ENCODE measurements at places on chromosomes 7 and 10. TPM values are rescaled to one million over a fixed set of nuclear protein-coding genes. Genes with fewer than 3 reads are reported as not detected.

GRCh38 chr10:75807456-75807855, 376.0 kb downstream of the LRMDA start:
- DNase-seq = no peak

The TMEM176A gene
- 63.7 TPM for total RNA-seq

The PROSER2 gene
- total RNA-seq = 33.3 TPM

DNA sequence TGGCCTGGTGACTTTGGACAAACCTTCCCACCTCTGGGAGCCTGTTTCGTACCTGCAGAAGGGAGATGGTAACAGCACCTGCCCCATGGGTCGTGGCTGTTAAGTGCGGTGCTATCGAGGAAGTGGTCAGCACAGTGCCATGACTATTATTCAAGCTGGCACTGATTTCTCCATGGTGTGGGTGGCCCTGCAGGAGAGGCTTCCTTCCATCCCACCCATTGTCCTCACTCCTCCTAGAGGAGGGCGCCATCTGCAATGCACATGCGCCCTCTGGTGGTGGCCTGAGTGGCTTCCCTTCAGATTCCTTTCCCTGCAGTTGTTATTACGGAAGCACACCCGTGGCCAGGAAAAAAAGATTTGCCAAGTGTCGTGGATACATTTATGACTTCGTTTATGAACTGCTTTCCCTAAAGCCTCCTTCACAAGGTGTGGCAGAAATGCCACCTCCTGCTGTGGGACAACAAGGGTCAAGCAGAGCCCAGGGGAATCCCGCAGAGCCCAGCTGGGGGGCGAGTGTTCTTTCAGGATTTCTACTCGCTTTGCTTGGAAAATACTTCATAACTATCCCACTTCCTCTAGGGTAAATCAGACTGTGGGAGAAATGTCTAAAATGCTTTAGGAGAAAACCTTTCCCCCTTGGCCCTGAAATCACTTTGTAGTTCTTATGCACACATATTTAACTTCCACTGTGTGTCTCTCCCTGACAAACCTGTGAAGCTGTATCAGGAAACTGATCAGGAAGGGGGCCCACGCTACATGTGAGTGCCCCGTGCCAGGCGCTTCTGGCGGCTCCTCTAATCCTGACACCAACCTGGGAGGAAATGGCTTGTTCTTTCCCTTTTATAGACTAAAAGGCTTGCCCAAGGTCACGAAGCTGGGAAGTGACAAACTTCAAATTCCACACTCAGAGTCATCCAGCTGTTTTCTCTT, 98.0 kb upstream of the ANLN start:
- DNase-seq = peak; percentile 90

GRCh38 chr7:155533827-155534690, 12.3 kb downstream of the CNPY1 start:
- peak; percentile 57 for DNase-seq

GRCh38 chr7:12694817-12695216, 7.4 kb downstream of the ARL4A start:
- no peak for DNase-seq

The DPP6 gene
- total RNA-seq = 1.6 TPM

DNA sequence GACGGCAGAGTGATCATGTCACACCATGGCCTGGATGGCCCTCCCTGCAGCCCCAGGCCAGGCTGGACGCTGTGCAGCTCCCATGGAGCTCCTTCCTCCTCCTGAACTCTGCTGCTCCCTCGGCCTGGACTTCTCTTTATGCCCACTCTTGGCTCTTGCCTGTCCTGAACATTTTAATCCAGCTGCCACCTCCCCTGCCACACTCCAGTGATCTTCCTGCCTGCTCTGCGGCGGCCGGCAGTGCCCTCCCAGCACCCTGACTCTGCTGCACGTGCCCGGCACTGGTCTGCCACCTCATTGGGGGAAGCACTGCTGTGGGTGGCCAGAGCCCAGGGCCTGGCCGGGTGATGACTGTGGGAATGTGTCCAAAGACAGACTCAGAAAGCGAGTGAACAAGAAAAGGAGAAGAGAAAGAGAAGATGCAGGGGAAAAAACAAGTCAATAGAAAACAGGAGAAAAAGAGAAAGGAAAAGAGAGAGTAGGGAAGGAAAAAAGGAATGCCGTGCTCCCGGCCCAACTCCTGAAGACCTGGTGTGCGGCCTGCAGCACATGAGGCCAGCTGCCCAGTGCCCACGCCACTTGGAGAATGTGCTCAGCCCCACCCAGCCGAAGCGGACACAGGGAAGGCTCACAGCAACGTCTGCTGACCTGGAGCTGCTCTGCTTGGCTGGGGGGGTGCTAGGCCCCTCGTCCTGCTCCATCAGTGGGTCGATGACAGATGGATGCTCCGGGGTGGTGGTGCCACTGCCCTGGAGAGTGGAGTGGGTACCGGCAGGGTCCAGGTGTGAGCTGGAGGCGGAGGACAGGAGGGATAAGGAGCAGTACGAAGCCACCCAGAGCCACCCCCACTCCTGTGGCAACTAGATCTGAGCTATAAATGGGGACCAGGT, 115.9 kb downstream of the DLG5 start:
- DNase-seq = no peak

The MTURN gene
- total RNA-seq = 31.3 TPM

The HSPA12A gene
- 7.4 TPM for total RNA-seq

DNA sequence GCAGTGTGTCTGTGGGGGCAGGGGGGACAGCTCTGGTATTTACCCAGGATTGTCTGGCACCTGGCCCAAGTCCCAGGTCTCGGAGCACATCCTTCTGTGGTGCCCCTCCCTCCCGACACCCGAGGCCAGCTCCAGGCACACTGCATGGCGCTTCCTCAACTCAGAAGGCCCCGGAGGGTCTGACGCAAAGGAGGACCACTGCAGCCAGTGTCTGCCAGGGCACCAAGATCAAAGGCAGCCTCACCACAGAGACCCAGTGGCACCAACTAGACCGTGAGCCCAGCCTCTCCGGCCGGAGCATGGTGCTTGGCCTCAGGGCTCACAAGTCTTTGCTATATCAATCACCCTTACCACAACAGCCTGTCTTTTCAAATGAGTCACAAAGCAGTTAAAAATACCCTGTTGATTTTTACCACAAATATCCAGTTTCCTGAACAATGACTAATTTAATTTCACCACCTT, 99.3 kb upstream of the DDC start:
- no peak for DNase-seq

GRCh38 chr10:21099291-21100062, 202.4 kb upstream of the NEBL start:
- no peak for DNase-seq

DNA sequence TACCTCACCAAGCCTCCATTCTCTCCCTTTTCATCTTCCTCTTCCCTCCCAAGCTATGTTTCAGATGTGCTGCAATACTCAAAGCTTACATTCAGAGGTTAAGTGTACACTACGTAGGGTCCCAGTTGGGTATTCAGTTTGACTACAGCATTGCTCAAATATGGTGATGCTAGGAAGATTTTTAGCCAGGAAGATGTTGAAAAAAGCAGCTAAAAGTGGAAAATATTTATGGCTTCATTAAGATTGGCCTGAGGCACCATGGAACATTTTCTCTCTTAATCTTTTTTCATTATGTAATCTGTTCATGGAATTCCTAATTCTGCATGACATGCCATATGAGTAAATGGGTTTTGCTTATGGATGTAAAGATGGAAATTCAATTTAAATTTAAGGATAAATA, 72.0 kb upstream of the ABCB5 start:
- DNase-seq = no peak

The IL6 gene
- total RNA-seq = 6.5 TPM

DNA sequence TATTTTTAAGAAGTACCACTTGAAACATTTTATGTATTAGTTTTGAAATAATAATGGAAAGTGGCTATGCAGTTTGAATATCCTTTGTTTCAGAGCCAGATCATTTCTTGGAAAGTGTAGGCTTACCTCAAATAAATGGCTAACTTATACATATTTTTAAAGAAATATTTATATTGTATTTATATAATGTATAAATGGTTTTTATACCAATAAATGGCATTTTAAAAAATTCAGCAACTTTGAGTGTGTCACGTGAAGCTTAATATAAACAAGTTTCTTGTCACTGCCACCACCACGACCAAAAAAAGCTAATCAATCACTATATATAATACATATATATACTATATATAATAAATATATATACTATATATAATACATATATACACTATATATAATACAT, 4.8 kb downstream of the IL6 start:
- DNase-seq = no peak

- no peak for DNase-seq
These were observed 245.3 kb downstream of the EBF3 start for GRCh38 chr10:129718548-129719414.

GRCh38 chr7:142739923-142740492, 9.3 kb upstream of the PRSS1 start:
- no peak for DNase-seq

- no peak for DNase-seq
These were observed 303.8 kb downstream of the KCNMA1 start for GRCh38 chr10:77333610-77334340.

- DNase-seq = no peak
These were observed 52.4 kb upstream of the FAM204A start for GRCh38 chr10:118394301-118395200.

The GHRHR gene
- total RNA-seq = not detected

The SGMS1 gene
- total RNA-seq = 73.1 TPM

GRCh38 chr10:17213646-17214349, 12.3 kb upstream of the TRDMT1 start:
- no peak for DNase-seq

- no peak for DNase-seq
These were observed 653.3 kb upstream of the PFKP start for GRCh38 chr10:2414039-2414438.

GRCh38 chr7:116953906-116954838, 871 bp downstream of the ST7 start:
- peak; percentile 83 for DNase-seq

- no peak for DNase-seq
These were observed 13.8 kb upstream of the PITRM1 start for GRCh38 chr10:3186368-3186767.

The ANKRD61 gene
- not detected for total RNA-seq

The ACTR3C gene
- 20.1 TPM for total RNA-seq

DNA sequence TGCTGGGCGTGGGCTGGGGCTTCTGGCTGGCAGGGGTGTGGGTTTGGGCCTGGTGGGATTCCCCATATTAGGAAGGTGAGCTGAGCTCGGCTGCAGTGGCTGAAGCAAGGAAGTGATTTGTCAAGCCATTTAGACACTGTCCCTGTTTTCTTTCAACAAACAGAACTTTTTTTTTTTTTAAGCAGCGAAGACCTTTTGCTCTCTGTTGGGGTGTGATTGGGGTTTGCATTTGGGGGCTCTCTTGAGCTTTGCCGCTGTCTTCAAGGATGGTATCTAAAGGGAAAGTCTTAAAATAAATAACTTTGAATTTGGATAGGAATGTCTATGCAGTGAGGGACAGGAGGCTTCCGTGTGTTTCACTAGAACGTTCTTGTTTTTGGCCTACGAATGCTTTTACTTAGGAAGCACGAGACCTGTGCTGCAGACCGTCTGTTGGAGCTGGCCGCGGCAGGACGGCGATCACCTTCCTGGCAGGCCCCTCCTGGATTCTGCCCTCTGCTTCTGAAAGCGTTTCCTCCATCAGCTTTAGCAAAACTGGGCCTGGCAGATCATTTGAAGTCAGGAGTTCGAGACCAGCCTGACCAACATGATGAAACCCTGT, 43.9 kb downstream of the FOXK1 start:
- DNase-seq = no peak

The LLCFC1 gene
- total RNA-seq = not detected

- no peak for DNase-seq
These were observed 696.7 kb upstream of the CELF2 start for GRCh38 chr10:10320956-10321355.

- DNase-seq = no peak
These were observed 293.9 kb downstream of the CCDC3 start for GRCh38 chr10:12707461-12708185.

DNA sequence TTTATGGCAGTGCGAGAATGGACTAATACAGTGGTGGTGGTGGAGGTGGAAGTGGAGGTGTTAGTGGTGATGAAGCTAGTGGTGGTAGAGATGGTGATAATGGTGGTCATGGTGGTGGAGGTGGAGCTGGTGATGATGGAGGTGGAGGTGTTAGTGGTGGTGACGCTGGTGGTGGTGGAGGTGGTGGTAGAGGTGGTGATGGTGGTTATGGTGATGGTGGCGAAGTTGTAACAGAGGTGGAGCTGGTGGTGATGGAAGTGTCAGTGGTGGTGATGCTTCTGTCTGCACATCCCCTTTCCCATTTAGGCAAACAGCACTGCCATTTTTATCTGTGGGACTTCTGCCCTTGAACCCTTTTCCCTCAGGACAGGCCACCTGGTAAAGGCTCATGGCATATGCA, 7.4 kb upstream of the PTPRN2 start:
- no peak for DNase-seq

The PTF1A gene
- total RNA-seq = not detected

The ZNF853 gene
- 5.2 TPM for total RNA-seq

- no peak for DNase-seq
These were observed 38.6 kb downstream of the DNAJB6 start for GRCh38 chr7:157375410-157375809.

DNA sequence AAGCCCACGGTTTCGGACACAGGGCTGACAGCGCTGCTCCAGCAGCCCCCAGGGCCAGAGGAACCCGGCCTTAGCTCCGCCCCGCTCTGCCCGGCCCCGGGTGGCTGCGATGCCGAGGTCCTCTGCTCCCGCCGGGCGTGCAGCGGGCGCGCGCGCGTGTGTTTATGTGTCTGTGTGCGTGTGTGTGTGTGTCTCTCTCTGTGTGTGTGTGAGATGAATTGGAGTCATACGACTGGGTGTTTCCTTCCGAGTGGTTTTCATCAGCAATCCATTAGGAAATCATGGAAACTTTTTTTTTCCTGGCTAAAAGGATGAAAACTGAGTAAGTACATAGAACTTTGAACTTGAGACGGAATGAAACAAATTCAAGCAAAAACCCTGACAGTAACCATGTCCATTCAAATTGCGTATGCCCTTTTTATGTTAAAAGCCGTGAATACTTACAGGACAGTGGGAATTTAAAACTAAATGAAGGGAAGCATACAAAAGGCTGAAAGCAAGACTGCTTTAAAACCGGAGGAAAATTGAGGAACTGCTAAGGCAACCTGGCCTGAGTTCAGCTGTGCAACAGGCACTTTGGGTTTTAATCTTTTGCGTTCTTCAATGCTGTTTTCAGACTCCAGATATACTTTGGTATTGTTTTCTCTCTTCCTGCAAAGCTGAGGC, at the start of gene CPED1:
Gene CPED1, plus strand, starts transcription at position 121 of the 666 bp plus-strand sequence. CDS start 911 bp downstream, outside the sequence.
- DNase-seq = peak; percentile 85

DNA sequence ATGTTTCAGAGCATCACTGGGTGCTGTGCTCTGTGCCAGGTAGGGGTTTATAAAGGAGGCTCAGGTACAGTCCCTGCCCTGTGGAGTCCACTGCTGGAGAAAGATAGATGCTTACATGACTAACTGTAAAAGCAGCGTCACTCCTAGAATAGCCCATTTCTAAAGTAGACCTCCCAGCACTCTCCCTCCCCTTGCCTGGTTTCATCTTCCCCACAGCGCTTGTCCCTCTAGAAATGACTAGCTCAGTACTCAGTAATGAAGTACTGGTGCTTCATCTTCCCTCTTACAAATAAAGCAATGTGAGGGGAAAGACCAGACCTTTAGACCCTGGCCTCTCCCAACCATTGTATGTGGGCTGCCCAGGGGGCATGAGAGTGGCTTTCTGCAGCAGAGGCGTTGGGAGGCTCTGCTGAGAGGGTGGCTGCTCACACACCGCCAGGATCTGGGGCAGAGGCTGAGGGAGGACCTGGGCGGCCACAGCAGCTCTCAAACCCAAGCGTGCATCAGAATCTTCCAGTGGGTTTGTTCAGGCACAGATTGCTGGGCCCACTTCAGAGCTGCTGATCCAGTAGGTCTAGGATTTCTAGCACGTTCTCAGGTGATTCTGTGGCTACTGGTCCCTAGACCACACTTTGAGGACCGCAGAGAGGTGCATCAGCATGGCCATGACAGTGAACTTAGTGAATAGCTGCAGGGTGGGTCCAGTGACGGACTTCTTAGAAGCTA, 110.3 kb upstream of the ANLN start:
- DNase-seq = no peak

All from upper lobe of right lung (tissue), 1 donor.